ENCODE measurements at places on chromosomes 6 and 20. TPM values are rescaled to one million over a fixed set of nuclear protein-coding genes. Genes with fewer than 3 reads are reported as not detected.

The GCLC gene
- 33.6 TPM for total RNA-seq

The MDFI gene
- total RNA-seq, result 137 TPM

GRCh38 chr6:127869772-127870404 is 31.0 kb downstream of the THEMIS start:
- no peak overlapping the region for H3K4me3 ChIP-seq
- no peaks in the 10 kb centered on the region for H3K4me1 ChIP-seq
- H3K36me3 ChIP-seq, result no peaks in the 10 kb centered on the region
- H3K27ac ChIP-seq, result no peak overlapping the region
- no peaks in the 10 kb centered on the region for H3K27me3 ChIP-seq

DNA sequence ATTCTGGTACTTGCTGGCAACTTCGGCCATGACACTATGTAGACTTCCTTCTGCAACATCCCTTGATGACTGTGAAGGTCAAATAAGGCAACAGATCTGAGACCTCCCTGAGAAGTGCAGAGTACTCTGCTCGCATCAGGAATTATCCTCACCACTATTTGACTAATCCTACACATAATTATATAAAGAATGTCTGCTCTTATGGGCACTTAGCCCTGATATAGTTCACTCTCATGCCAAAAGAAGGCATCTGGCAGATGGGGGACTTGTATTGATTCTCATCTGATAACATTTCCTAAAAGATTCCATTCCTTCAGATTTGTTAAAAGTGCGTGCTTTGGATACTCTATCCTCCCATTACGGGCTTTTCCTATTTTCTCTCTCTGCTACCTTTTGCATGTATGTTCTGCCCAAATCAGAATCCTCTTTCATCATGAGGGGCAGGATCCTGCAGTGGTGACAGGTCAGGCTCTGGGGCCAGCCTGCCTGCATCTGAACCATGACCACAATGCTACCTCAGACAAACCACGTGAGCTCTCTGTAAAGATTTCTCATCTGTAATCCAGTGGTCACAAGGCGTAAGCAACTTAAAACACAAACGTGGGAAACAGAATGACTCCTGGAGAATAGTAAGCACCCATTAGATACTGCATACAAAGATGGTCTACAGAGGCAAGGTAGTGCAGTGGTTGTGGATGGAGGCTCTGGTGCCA is 134.0 kb downstream of the GJA10 start:
- DNase-seq, result no peak
- H3K27ac ChIP-seq, result no peak overlapping the region
- H3K27me3 ChIP-seq, result no peaks in the 10 kb centered on the region
- H3K4me1 ChIP-seq, result no peaks in the 10 kb centered on the region

DNA sequence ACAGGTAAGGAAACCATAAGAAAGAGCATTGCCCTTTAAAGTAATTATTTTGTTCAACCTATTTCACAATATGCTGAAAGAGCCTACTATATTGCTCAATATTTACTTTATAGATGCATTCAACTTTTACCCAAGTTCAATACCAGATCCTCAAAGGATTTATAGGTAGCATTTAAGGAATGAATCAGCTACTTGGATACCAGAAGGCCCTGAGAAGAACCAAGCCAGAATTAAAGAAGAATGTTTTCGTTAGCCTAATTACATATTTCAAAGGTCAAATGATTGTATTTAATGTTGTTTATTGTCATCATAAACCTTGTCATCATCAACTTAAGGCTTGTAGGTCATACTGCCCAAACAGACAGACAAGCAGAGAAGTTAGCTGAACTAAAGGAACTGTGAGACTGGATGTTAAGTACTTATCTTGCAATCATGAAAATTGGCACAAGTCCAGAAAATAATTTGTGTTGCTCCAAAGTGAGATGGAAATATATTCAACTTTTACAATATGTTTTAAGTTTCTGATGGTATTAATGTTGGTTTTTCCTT is 636.7 kb downstream of the RFPL4B start:
- peaks cover 3% of the 10 kb centered on the region for H3K4me1 ChIP-seq
- no peak overlapping the region for H3K27ac ChIP-seq
- no peak for DNase-seq
- H3K4me3 ChIP-seq, result no peak overlapping the region
- H3K36me3 ChIP-seq, result no peaks in the 10 kb centered on the region

Data from cardiac muscle cell (in vitro differentiated cells and primary cell).